ENCODE measurements at places on chromosomes 1 and 21.

DNA sequence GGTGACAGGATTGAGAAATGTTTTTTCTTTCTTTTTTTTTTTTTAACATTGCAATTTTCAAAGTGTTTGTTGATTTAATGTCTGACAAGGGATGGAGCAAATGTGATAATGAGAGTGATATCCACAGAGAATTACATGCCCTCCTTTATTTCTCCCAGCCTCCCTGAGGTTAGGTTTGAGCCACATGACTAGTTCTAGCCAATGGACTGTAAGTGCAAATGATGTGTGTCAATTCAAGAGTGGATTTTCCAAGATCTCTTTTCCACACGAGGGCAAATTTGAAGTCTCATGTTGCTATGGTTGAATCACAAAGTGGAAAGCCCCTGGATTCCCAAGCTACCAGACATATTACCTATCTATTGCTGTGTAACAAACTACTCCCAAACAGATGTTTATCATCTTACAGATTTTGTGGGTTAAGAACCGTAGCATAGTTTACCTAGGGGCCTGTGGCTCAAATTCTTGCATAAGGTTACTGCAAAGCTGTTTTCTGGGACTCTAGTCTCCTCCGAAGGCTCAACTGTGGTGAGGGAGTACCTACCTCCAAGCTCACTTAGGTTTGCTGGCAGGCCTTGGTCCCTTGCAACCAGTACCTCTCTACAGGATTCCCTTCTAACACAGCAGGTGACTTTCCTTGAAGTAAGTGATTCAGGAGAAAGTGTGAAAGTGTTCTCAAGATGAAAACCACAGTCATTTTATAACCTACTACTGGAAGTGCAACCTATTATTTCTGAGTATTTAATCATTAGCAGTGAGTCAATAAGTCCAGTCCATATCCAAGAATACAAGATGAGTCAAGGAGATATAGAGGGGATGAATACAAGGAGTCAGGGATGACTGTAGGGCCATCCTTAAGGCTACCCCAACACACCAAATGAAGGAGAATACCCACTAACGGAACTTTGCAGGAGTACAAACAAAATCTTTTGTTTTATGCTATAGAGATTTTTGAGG is 533.6 kb downstream of the PTPRC start:
- no peak overlapping the region for H3K27ac ChIP-seq
- no peak overlapping the region for H3K4me3 ChIP-seq
- DNase-seq, result no peak
- no peaks in the 10 kb centered on the region for H3K36me3 ChIP-seq
- no peaks in the 10 kb centered on the region for H3K4me1 ChIP-seq

- no peaks in the 10 kb centered on the region for H3K27me3 ChIP-seq
- H3K4me1 ChIP-seq, result peaks cover 20% of the 10 kb centered on the region
- H3K36me3 ChIP-seq, result no peaks in the 10 kb centered on the region
- DNase-seq, result no peak
Measured at GRCh38 chr1:205225901-205226765, 1.6 kb upstream of the TMCC2 start.

DNA sequence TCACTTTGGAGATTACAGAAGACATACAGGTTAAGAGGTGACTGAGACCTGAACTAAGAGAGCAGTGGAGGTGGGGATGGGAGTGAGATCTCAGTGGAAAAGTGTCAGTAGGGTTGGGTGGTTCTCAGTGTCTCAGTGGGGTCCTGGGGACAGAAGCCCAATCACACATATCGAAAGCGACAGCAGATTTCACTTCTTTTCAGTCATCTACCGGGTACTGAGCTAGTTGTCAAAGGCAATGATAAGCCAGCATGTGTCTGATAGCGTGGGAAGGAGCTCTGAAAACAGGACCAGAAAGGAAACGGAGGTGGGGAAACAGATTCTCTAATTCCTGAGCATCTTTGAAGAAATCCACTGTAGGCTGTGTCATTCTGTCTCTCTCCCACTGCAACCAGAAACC is 59.5 kb downstream of the RHOU start:
- no peaks in the 10 kb centered on the region for H3K4me1 ChIP-seq
- H3K4me3 ChIP-seq, result no peak overlapping the region
- no peaks in the 10 kb centered on the region for H3K36me3 ChIP-seq

GRCh38 chr21:33302796-33303195 is 22.0 kb upstream of the IFNAR1 start:
- no peak for DNase-seq
- H3K27me3 ChIP-seq, result no peaks in the 10 kb centered on the region
- H3K27ac ChIP-seq, result no peak overlapping the region
- H3K4me3 ChIP-seq, result no peak overlapping the region
- peaks cover 1% of the 10 kb centered on the region for H3K36me3 ChIP-seq

GRCh38 chr1:209769971-209770370 is 14.1 kb downstream of the TRAF3IP3 start:
- H3K36me3 ChIP-seq, result no peaks in the 10 kb centered on the region
- H3K4me3 ChIP-seq, result peak overlapping the region; percentile 29
- H3K4me1 ChIP-seq, result peaks cover 16% of the 10 kb centered on the region
- peak overlapping the region; percentile 76 for H3K27ac ChIP-seq
- no peaks in the 10 kb centered on the region for H3K27me3 ChIP-seq
- no peak for DNase-seq

DNA sequence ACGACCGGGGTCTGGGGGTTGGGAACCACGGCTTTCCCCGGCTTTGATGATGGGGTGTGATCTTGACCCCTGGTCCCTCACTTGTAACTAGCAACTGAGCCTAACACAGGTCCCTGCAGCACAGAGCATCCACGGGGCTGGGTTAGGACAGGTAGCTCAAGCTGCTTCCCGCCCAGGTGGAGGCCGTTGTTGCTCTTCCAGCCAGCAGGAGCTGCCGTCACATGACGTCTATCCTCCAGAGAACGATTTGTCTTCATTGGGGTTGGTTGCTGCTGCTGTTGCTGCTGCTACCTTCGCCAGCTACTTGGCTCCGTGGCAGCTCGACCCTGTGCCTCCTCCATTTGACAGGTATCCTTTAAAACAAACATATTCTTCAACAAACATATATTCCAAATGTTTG is 74.3 kb upstream of the ADAR start:
- no peaks in the 10 kb centered on the region for H3K27me3 ChIP-seq
- H3K27ac ChIP-seq, result no peak overlapping the region
- no peaks in the 10 kb centered on the region for H3K4me1 ChIP-seq
- no peaks in the 10 kb centered on the region for H3K36me3 ChIP-seq
- H3K4me3 ChIP-seq, result no peak overlapping the region

DNA sequence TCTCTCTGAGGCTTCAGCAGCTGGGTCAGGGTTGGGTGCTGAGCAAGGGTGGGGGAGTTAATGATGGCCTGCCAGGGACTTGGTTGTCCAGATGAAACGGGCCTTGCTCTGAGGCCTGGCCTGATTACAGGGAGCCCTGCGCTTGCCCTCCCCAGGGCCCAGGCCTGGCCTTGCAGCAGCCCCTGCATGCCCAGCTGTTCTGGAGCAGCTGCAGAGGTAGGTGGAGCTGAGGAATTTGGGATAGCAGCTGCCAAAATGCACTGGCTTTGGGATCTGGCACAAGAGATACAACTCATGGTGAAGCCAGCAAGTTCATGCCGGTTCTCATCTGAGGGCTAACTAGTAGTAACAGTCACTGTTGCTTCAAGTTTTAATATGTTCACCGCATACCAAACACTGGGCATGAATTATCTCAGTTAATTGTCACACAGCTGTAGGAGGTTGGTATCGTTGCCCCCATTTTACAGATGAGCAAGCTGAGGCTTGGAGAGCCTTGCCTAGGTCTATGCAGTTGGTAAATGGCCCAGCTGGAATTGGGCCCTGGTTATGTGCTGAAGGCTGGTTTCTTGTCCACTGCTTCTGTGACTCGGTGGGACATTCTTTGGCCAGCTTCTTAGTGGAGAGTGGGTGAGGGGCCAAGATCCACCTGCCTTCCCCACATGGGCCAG is 7.3 kb upstream of the SERINC2 start:
- no peak overlapping the region for H3K27ac ChIP-seq
- H3K27me3 ChIP-seq, result no peaks in the 10 kb centered on the region
- no peaks in the 10 kb centered on the region for H3K36me3 ChIP-seq
- H3K4me1 ChIP-seq, result no peaks in the 10 kb centered on the region
- no peak for DNase-seq

- no peak for DNase-seq
- H3K27me3 ChIP-seq, result no peaks in the 10 kb centered on the region
- H3K27ac ChIP-seq, result no peak overlapping the region
- H3K4me3 ChIP-seq, result no peak overlapping the region
Measured at GRCh38 chr1:88878731-88879130, 12.6 kb downstream of the GTF2B start.

- no peak overlapping the region for H3K27ac ChIP-seq
- DNase-seq, result no peak
- H3K27me3 ChIP-seq, result no peaks in the 10 kb centered on the region
- no peak overlapping the region for H3K4me3 ChIP-seq
- no peaks in the 10 kb centered on the region for H3K4me1 ChIP-seq
- H3K36me3 ChIP-seq, result no peaks in the 10 kb centered on the region
Measured at GRCh38 chr21:29261555-29262540, 36.9 kb upstream of the BACH1 start.

DNA sequence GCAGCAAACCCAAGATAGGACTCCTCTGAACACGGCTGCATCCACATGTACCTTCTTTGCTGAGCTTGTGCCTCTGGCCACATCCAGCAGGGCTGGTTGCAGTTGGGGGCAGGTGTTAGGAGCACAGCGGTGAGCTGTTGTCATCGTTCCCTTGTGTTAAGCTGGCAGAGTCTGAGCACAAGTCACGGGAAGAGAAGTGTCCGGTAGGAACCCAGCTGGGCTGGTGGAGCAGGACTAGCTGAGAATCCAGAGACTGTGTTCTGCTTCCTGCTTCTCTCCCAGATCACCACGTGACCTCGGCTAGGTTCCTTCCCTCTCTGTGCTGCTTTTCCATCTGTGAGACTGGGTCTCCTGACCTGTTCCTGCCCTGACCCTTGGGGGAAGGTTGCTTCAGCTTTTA is 105.1 kb downstream of the PCBP3 start:
- no peaks in the 10 kb centered on the region for H3K27me3 ChIP-seq
- H3K27ac ChIP-seq, result no peak overlapping the region
- no peak overlapping the region for H3K4me3 ChIP-seq
- H3K36me3 ChIP-seq, result no peaks in the 10 kb centered on the region

- no peaks in the 10 kb centered on the region for H3K4me1 ChIP-seq
- H3K4me3 ChIP-seq, result no peak overlapping the region
- H3K36me3 ChIP-seq, result no peaks in the 10 kb centered on the region
- H3K27me3 ChIP-seq, result no peaks in the 10 kb centered on the region
- DNase-seq, result no peak
Measured at GRCh38 chr1:187839873-187840272, 1011.1 kb downstream of the PLA2G4A start.

DNA sequence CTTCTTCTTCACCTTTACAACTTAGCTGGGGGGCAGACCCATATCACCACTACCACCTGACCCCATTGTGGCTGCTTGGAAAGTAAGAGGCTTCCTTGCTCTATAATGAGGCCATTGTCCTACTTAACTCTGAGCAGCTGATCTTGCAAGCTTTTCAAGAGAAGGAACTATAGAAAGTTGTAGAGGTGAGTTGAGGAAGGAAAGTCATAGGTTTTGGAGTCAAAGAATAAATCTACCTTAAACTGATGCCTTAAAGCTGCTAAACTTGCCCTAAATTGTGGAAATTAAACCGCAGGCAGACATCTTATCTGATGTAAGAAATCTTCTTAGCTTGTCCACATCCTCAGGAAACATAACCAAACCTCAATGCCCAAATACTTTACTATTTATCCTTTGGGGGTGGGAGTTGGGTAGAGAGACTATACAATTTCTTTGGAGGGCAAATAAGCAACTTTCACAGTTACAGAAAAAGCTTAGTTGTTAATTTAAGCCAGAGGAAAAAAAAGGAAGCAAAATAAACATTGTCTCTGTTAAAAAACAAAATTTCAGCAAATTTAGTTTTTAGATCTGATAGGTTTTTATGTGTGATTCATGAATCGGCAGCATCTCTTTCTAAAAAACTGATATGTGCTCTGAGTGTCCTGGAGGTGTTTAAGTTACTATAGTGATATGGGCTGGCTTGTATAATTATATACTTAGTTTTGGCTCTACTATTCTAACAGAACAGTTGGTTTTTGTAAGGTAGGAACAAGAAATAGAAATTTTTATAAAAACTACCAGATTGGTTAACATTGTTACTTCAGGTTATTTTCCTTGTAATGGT is 4.7 kb downstream of the IL23R start:
- H3K4me3 ChIP-seq, result no peak overlapping the region
- no peak overlapping the region for H3K27ac ChIP-seq
- H3K36me3 ChIP-seq, result no peaks in the 10 kb centered on the region
- no peaks in the 10 kb centered on the region for H3K27me3 ChIP-seq
- DNase-seq, result no peak
- no peaks in the 10 kb centered on the region for H3K4me1 ChIP-seq

- no peak for DNase-seq
- no peak overlapping the region for H3K27ac ChIP-seq
Measured at GRCh38 chr1:114737314-114737849, 20.4 kb downstream of the CSDE1 start.

DNA sequence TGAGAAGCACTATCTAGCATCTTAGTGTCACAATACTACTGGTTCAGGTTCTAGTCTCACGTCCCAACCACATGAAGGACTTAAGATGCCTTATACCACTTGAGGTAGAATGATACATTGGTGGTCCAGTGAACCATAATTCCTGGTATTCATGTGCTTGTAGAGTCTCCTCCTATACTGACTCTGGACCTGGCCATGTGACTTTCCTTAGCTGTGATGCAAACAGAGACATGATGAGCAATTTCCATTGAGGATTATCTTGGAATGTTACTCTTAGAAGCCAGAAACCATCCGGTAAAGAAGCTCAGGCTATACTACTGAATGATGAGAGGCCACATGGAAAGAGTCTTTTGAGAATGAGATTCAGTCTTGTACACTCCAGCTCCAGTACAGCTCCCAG is 105.7 kb downstream of the NME7 start:
- H3K27me3 ChIP-seq, result no peaks in the 10 kb centered on the region
- H3K27ac ChIP-seq, result no peak overlapping the region
- H3K36me3 ChIP-seq, result no peaks in the 10 kb centered on the region
- H3K4me3 ChIP-seq, result no peak overlapping the region

GRCh38 chr1:233277637-233278606 is 17.6 kb downstream of the PCNX2 start:
- H3K27ac ChIP-seq, result no peak overlapping the region
- H3K4me3 ChIP-seq, result no peak overlapping the region
- DNase-seq, result no peak
- no peaks in the 10 kb centered on the region for H3K27me3 ChIP-seq
- no peaks in the 10 kb centered on the region for H3K4me1 ChIP-seq

GRCh38 chr1:162629077-162629627 is 3.1 kb upstream of the DDR2 start:
- no peak for DNase-seq
- H3K27ac ChIP-seq, result peak overlapping the region; percentile 90
- no peaks in the 10 kb centered on the region for H3K27me3 ChIP-seq
- no peak overlapping the region for H3K4me3 ChIP-seq
- H3K4me1 ChIP-seq, result peaks cover 12% of the 10 kb centered on the region
